Fibroblast of gingiva (primary cell): ENCODE measurements at places on chromosomes 1 and 21.

- DNase-seq, result no peak
Observed at GRCh38 chr21:42358937-42359336, 7.4 kb downstream of the TFF1 start.

- no peak for DNase-seq
Observed at GRCh38 chr1:100177295-100178041, 588 bp downstream of the LRRC39 start.

- DNase-seq, result no peak
Observed at GRCh38 chr1:214074477-214074876, 86.7 kb downstream of the PROX1 start.

- no peak for DNase-seq
Observed at GRCh38 chr1:192407206-192407605, 90.4 kb downstream of the RGS21 start.

- no peak for DNase-seq
Observed at GRCh38 chr1:110070671-110071242, at the start of gene ALX3. TSS of gene ALX3 (minus strand) at chr1:110070672. CDS start at chr1:110070612, 60 bp downstream.

GRCh38 chr1:33836911-33837310, 27.0 kb upstream of the HMGB4 start:
- no peak for DNase-seq

GRCh38 chr1:183244466-183244865, 58.4 kb downstream of the LAMC2 start:
- DNase-seq, result peak; percentile 99

DNA sequence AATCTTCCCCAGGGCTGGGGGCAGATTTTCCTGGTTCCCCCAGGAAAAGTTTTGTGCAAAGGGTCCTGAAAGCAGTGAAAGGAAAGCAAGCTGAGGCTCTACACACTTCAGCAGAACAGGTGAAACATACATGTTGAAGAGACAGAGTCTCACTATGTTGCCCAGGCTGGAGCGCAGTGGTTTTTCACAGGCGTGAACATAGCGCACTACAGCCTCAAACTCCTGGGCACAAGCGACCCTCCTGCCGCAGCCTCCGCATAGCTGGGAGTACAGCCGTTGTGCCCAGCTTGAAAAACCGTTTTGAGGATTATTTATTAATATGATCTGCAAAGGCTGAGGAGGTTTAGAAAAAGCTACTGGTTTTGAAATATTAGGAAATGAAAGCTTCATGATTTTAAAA, 11.8 kb downstream of the PRDM15 start:
- DNase-seq, result no peak

DNA sequence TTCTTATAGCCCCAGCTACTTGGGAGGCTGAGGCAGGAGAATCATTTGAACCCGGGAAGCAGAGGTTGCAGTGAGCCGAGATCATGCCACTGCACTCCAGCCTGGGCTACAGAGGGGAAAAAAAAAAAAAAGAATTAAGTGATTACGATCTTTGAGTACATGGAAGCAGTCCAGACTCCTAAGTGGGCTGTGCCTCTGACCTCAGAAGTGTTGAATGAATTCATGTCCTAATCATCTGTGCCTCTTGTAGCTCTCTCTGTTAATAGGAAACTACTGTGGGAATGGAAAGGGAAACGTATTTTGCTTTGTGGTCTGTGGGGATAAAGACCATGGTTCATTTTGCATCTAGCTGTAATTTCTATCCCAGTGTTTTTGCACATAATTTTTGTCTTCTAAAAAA, 8.4 kb upstream of the IVNS1ABP start:
- no peak for DNase-seq

- peak; percentile 52 for DNase-seq
Observed at GRCh38 chr1:43296207-43296606, 4.6 kb upstream of the TIE1 start.

DNA sequence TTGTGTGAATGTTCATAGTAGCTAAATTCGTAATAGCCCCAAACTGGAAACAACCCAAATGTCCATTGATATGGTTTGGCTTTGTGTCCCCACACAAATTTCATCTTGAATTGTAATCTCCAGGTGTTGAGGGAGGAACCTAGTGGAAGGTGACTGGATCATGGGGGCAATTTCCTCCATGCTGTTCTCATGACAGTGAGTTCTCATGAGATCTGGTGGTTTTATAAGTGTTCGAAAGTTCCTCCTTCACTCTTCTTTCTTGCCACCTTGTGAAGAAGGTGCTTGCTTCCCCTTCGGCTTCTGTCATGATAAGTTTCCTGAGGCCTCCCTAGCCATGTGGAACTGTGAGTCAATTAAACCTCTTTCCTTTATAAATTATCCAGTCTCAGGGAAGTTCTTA, 11.3 kb downstream of the UBE2G2 start:
- DNase-seq, result no peak

- DNase-seq, result no peak
Observed at GRCh38 chr1:216617081-216617875, 106.0 kb downstream of the ESRRG start.

GRCh38 chr1:84884671-84885389, 8.2 kb downstream of the LPAR3 start:
- peak; percentile 75 for DNase-seq

- DNase-seq, result no peak
Observed at GRCh38 chr21:30014886-30015285, 75.1 kb upstream of the GRIK1 start.

GRCh38 chr1:159218649-159219636, 14.3 kb downstream of the ACKR1 start:
- DNase-seq, result no peak
